ENCODE measurements at places on chromosomes 6 and 20.

- peak; percentile 19 for DNase-seq
Observed at GRCh38 chr20:50601511-50602431, 89.6 kb downstream of the RIPOR3 start.

DNA sequence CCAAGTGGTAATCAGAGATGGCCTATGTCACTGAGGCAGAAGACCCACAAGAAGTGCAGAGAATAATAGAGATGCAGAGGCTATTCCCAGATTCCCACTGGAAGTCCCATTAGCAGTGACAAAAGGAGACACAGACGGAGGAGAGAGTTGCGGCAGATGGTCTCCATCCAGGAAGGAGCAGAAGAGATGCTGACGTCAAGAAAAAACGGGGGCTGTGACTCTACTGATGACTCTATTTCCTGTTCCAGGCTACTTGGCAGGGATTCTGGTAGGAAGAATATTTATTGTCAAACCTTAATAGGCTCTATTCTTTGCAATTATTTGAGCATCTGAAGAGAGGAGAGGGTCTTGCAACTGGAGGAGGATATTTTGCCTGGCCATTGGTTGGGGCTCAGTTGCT is 246.0 kb upstream of the ECI2 start:
- DNase-seq = no peak

DNA sequence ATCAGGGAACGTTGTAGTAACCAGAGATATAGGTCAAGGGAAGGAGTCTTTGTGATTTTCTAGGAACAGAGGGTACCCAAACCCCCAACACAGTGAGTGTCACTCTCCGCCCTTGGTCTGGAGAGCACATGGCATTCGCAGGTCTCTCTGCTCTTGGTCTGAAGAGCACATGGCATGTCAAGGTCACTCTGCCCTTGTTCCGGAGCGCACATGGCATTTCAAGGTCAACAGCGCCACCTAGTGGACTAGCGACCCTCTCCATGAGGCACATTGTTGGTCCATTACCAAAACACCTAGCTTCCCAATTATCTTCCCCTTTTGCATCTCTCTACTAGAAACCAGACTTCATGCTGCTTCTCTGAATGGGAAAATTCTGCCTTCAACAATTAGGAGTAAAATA is 260.0 kb downstream of the C6orf118 start:
- no peak for DNase-seq

DNA sequence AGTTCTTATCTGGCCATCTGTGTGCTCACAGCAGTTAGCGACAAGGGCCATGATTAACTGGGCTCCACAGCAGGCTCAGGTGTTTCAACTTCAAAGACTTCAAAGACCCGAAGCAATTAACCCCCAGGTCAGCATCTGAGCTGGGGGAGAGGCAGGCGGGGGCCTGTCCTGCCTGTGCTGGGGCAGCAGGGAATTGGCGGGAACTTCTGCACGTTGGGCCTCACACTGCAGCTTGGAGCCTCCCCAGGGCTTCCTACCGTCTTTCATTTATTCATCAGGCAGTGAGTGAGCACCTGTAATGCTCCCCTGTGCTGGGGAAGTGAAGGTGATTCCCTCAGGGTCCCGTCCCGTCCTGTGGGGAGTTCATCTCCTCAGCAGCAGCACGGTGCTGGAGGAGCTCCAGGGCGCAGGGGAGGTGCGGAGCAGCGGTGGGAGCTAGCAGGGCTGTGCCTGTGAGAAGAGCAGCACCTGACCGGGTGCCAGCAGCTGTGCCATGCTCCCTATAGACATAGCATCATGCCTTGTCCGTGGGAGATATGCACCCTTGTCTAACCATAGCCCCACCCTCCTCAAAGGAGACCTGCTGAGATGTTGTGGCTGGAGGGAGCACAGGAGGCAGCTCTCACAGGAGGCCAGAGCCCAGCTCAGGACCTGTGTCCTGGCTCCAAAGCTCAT is 51.8 kb upstream of the FRMD1 start:
- no peak for DNase-seq

DNA sequence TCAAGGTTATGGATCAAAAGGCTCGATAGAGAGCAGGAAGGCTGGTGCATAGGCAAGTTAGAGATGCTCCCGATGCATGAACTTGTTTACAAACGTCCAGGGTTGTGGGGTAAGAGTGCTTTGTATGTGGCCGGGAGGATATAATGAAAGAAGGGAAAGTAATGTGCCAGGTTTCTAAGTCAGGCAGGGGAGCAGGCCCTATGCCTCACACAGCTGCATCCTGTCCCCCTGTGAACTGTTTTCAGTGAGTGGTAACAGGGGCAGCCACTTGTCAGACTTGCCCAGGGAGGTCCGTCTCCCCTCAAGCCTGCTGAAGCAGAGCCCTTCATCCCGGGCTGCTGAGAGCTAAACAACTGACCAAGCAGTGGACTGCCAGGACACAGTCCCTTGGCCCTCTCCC is 19.4 kb downstream of the KCNK5 start:
- no peak for DNase-seq

- no peak for DNase-seq
Observed at GRCh38 chr6:118280210-118280609, 267.9 kb upstream of the PLN start.

GRCh38 chr20:25224941-25225340 is 22.9 kb upstream of the PYGB start:
- no peak for DNase-seq

GRCh38 chr6:167211881-167212712 is 54.3 kb upstream of the GPR31 start:
- DNase-seq = no peak

DNA sequence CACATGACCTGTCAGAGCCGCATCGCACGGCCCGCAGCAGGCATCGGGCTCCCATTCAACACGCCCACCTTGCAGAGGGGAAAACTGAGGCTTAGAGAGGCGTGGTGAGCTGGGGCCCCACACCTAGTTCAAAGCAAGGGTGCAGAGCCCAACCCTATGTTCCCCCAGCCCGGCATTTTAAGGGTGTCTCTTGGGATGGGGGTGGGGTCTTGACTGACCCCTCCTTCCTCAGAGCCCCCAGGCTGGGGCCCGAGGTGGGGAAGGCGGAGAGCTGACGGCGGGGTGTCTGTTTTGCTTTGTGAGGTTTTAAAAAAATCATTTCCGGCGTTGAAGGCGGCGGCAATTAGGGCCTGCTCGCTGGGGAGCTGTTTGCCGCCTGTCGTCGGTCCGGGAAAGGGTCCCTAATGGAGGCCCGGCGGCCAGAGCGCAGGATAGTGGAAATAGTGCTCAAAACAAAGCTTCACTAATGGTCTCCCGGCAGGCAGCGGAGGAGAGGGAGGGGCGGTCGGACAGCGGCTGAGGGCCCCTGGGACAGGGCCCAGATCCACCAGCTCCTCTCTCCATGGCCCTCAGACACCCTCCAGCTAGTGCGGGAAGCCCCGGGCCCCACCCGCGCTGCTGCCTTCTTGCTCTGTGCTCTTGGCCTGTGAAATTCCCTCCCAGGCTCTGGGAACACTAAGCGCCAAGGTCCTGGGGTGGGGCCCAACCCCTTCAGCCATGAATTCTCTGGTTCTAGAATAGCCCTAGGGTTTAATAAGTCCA is 11.9 kb downstream of the VSTM2L start:
- peak; percentile 18 for DNase-seq

GRCh38 chr20:59191036-59191755 is 27.6 kb downstream of the ZNF831 start:
- no peak for DNase-seq

DNA sequence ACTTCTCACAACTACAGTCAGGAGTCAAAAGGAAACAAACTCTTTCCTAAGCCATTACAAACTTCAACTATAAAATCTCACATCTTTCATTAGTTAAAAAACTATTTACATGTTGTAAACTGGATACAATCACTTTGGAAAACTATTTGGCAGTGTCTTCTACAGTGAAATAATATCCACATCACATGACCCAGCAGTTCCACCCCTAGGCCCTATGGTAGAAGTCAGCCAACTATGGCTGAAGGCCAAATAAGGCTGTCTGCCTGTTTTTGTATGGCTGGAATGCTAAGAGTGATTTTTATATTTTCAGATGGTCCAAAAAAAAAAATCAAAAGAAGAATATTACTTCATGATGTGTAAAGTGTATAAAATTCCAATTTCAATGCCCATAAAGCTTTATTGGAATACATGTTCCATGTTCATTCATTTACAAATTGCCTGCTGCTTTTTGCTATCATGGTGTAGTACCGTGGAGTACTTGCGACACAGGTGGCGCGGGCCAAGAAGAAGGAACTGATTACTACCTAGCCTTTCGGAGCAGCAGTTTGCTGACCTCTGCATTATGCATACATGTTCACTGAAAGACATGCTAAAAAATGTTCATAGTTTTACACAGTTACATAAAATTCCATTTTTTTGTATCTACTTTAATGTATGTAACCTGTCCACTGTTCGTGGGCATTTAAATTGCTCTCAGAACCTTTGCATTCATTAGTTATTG is 129.0 kb downstream of the KIF16B start:
- DNase-seq = no peak

GRCh38 chr6:26224940-26225847 is 138.0 kb downstream of the HFE start:
- DNase-seq = no peak

DNA sequence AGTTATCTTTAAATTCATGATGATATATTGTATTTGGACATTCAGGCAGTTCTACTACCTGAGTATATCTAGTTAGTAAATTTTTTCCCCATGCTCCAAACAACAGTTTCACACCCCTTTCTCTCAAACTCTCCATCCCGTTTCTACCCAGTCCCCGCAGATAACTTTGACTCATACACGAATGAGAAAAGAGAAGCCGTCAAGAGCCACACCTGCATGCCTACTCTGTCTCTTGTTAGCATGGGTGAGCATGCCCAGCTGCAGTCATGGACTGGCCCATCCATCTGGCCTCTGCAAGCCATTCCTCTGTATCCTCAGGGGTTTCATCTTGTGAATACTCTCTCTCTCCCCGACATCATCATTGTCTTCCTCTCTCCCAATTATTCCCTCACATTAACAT is 41.5 kb downstream of the MYB start:
- no peak for DNase-seq

DNA sequence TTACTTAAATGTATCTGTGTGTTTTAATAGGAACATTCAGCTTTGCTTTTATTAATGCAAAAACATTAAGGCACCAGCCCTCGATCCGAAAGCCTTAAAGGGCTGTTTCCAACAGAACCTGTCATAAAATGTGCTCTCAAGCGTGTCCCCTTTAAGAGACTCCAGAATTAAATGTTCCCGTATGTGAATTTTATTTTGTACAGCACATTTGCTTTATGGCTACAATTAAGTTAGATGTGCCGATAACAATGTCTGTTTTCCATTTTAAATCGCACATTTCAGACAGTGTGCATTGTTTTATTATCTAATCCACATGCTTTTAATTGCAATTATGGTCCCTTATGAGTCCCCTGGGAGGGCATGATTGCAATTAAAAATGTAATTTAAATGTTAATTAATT is 198.9 kb downstream of the TSHZ2 start:
- no peak for DNase-seq

GRCh38 chr6:15948930-15949900 is 179.7 kb upstream of the MYLIP start:
- peak; percentile 74 for DNase-seq

- no peak for DNase-seq
Observed at GRCh38 chr20:63691711-63692435, 4.6 kb upstream of the TNFRSF6B start.

- no peak for DNase-seq
Observed at GRCh38 chr20:41261260-41261659, 56.3 kb downstream of the ZHX3 start.

DNA sequence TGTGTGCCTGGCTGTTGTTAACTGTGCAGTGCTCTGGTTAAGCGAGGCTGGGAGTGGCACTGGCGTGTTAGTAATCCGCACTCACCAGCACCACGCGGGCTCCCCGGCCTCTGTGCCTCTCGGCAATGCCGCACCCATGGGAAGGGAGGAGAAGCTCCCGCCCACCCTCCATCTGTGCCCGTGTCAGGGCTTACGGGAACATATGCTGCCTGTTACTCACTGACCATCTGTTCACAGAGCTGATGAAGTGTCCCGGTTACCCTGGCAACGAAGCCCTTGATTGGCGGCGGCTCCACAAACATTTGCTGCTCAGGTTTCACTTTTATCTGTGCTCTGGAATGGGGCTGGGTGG is 114.7 kb downstream of the PSMB1 start:
- peak; percentile 94 for DNase-seq

GRCh38 chr20:46746956-46747526 is 37.6 kb downstream of the SLC2A10 start:
- DNase-seq = no peak

GRCh38 chr6:33990061-33990541 is 155.8 kb downstream of the GRM4 start:
- no peak for DNase-seq

- no peak for DNase-seq
Observed at GRCh38 chr6:117396228-117396627, 29.5 kb downstream of the ROS1 start.

DNA sequence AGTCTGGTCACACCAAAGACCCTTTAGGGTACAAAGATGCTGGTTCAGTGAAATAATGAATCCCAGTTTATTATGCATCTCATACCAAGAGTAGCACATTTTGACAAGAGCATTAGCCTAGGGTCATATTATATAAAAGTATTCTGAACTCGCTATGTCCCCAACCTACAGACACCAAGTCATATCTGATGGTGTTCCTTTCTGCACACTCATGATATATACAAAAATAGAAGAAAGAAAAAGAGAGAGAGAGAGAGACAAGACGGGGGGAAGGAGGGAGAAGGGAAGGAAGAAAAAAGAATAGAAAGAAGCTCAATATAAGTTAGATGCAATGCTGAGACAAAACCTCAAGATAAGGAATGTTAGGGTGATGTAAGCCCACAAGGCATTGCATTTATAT is 131.1 kb downstream of the DST start:
- no peak for DNase-seq

- DNase-seq = peak; percentile 20
Observed at GRCh38 chr6:7615611-7616383, 25.8 kb downstream of the SNRNP48 start.

GRCh38 chr6:163054641-163055040 is 326.9 kb downstream of the PACRG start:
- DNase-seq = no peak

DNA sequence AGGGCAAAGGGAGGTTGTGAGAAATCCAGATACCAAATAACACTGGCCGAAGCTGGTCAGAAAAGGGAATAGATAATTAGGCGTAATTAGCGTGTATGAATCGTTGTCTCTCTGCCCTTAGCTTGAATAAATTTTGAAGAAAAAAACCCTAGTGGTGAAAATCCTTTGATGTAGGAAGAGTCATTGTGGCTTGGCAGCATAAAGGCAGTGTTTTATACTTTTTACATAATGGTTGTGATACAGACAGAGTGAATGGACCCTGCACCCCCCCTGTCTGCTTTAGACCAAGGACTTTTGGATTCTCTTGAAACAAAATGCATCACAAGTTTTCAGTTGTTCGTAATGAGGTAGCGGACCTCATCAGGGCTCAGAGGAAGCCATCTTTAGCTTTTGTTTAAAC is 126.5 kb downstream of the AFG1L start:
- no peak for DNase-seq

DNA sequence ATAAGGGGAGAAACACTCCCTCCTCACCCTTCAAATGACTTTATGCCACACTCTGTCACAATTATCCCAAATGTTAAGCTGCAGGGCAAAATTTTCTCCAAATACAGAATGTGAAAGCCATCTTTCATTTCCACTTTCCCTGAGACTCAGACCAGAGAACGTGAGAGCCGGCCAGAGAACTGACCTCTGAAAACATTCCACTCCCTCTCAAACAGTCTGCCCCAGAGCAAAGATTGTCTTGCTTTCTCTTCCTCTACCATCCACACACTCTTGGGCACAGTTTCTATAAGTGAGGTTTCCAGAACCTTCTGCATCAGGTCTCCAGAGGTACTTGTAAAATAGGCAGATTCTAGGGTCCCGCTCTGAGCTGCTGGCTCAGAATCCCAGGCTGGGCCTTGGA is 278.1 kb downstream of the FRK start:
- no peak for DNase-seq

Measured in NCI-H345 (cell line).